ENCODE measurements at places on chromosomes 13 and 19.

GRCh38 chr13:73902296-73902695 is 231.9 kb downstream of the KLF12 start:
- no peak for DNase-seq

DNA sequence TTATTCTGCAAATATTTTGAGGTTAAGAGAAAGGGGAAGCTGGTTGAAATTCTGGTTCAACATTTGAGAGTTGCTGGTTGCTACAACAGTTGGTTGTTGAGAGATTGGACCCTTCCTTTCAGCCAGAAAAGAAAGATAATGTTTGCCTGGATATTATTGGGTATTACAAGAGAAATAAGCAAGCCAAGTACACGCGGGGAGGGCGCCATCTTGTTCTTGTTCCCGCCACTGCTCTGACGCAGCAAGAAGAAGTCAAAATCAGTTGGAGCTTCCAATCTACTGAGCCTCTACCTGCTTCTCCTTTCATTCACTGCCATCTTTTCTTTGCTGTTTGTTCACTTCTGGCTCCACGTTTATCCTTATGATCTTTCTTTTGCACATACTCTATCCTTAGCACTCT is 18.4 kb downstream of the BSPH1 start:
- no peak for DNase-seq

GRCh38 chr19:944663-945241 is 18.9 kb downstream of the ARID3A start:
- no peak for DNase-seq

DNA sequence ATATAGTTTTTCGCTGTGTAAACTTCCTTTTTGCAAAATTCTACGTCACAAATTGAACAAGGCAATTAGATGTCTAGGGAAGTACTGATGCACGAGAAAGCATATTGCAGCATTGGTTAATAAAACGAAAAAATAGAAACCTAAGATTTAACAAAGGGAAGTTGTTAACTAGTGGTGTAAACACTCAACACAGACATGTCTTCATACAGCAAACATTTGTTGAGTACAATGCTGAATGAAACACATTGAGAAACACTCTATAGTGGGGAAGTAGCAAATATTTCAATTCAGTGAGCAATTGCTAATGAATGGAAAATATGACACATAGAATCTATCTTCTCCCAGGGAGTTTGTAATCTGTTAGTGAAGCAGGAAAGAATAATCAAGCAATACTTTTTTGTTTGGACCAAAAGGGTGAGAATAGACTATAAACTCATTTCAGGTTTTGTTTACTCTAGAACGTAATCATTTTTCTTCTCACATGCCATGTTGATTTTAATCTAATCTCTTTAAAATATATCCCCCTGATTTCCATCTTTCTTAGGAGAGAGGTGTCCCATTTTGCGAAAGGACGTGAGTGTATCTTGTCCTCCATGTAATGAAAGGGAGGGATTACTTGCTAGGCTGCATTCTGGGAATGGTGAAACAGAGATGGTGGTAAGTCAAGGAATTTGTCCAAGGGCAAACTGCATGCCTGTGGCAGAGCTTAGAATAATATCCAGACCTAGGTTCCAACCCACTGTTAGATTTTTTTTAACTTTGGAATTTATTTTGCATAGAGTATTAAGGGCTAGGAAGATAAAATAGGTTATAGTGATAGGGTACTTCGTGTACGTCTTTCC is 1.7 kb upstream of the ANKRD10 start:
- no peak for DNase-seq

DNA sequence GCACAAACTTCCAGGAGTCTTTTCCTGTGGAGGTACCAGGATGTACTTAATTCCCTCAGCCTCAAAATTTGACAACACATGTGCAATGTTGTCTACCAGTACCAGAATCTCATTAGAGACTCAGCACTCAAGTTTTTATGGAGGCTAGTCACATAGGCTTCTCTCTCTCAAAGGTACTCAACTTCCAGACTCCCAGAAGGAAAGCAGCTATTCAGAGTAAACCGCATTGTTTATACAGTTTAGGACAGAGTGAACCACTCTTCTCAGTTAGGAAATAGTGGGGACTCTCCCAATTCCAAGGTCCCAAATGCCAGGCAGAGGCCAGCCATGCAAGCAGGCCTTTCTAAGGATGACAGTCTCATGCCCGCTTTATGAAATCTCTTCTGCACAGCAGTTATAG is 8.5 kb upstream of the C1QTNF9B start:
- no peak for DNase-seq

DNA sequence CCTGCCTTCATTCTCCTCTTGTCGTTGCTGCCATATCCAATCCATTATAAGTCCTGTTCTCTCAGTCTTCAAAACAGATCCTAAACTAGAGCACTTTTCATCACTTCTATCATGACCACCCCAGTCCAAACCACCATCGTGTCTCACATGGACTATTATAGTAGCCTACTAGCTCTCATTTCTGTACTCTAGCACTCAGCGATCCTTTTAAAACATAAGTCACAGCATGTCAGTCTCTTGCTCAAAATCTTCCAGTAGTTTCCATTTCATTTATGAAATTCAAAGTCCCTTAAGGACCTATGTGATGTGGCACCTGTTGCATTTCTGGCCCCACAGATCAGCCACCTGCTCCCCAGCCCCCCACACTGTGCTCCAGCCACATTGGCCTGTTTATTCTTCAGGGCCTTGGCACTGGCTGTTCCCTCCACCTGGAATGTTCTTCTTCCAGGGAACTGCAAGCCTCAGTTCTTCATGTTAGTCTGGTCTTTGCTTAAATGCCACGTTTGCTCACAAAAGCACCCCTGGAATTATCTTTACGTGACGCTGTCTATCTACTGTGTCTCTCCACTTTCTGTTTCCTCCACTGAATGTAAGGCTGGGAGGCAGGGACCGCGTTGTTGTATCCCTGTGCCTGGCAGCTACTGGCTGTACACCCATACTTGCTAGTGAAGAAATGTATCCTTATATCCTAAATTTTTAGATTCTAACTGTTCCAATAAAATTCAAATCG is 64.3 kb downstream of the MBNL2 start:
- no peak for DNase-seq

- DNase-seq: no peak
These were observed 70.5 kb downstream of the ZNF568 start for GRCh38 chr19:36986601-36987000.

GRCh38 chr13:77062097-77062496 is 35.1 kb upstream of the FBXL3 start:
- no peak for DNase-seq

DNA sequence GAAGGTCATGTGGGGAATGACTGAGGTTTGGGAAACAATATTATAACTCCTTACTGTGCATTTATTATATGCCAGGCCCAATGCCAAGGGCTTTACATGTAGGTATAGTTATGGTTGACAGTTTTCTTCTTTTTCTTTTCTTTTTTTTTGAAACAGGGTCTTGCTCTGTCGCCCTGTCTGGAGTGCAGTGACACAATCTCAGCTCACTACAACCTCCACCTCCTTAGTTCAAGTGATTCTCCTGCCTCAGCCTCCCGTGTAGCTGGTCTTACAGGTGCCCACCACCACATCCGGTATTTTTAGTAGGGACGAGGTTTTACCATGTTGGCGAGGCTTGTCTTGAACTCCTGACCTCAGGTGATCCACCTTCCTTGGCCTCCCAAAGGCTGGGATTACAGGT is 13.8 kb downstream of the RTN2 start:
- DNase-seq: no peak

DNA sequence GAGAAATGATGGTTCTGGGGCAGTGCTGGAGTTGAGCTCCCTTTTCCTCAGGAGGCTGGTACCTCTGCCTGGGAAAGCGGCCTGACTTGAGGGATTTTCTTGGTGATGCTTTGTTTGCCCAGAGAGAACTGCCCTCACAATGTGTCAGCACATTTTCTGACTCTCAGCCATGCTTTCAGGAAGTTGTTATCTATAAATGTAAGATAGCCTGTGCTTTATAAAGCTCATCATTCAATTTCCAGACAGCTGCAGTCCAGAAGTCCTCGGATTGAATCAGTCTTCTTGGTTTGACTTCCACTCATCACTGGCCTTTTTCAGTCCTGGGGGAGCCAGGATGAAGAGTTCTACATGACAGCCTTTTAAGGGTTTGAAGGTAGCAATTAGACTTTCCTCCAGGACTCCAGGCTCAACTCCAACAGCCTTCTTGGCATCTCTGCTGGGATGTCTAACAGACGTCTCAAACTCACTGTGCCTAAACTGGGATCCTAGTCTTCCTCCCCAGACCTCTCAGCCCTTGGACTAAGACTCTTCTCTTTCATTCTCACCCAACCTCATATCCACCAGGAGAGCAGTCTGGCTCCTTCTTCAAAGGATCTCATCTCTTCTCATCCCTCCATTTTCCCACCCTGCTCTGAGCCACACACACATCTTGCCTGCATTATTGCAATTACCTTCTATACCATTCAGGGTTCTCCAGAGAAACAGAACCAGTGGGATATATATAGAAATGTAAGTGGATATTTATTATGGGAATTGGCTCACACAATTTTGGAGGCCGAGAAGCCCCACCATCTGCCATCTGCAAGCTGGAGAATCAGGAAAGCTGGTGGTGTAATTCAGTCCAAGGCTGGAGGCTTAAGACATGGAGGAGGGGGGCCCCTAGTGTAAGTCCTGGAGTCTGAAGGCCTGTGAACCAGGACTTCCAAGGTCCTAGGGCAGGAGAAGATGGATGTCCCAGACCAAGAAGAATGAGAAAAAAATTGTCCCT is 13.1 kb downstream of the ERICH6B start:
- no peak for DNase-seq

- no peak for DNase-seq
These were observed 8.1 kb upstream of the ERICH6B start for GRCh38 chr13:45623516-45624090.

DNA sequence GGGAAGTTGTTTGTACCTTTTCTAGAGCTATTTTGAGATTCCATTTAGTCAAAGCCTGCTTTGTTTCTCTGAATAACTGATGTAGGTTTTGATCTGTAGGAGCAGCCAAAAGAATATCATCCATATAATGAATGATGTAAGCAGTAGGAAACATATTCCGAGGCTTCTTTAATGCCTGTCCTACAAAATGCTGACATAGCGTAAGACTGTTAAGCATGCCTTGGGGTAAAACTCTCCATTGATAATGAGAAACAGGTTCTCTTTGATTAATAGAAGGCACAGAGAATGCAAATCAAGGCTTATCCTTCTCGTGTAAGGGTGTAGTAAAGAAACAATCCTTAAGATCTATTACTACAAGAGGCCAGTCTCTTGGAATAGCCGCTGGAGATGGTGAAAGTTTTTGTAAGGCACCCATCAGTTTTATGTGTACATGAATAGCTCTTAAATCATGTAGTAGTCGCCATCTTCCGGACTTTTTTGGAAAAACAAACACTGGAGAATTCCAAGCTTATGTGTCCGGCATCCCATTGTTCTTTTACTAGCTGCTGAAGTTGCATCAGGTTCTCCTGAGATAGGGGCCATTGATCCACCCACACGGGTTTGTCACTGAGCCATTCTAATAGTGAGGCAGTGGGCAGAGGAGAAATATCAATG is 13.5 kb downstream of the FPR3 start:
- no peak for DNase-seq

DNA sequence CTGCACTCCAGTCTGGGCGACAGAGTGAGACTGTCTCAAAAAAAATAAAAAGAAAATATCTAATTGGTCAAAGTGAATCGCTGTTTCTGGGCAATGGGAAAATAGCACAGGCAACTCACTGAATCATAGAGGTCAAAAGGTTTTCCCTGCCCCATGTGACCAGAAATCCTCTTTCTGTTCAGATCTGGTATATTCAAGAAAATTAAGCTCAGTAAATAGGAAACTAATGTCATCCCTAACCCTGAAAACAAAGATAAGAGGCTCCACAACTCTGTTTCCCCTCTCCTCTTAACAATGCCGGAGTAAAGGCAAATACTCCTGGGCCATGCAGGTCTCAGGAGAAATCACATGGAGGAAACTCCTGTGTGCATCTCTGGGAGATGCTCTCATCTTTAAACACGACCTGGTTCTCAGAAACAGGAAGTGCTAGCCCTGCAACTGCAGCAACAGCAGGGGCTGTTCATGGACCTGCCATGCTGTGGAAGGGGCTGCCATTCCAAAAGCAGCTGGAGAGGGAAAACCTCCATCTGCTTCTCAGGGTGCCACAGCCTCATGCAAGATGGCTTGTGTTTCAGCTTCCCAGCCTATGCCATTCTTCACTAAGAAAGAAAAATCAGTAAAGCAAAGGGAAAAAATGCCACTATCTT is 47.5 kb upstream of the SLC7A9 start:
- no peak for DNase-seq

- no peak for DNase-seq
These were observed 870 bp downstream of the ZNF442 start for GRCh38 chr19:12364391-12365235.

- no peak for DNase-seq
These were observed 127.6 kb upstream of the GPC6 start for GRCh38 chr13:93098972-93099371.

DNA sequence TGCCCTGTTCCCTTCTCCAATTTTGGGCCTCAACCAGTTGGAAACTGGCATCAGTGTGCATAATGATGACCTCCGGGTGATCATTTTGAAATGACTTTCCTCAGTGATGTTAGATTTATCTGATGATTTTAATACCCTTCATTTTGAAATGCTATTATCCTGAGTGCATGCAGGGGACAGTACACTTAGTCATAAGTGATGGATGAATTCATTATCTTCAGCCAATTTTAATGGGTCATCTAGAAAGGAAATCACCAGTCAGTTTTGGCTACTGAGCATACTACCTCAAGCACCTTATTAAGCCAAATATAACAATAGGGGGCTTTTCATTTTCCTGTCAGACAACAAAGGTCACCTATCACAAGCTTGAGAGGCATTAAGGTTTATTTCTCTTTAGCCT is 118.5 kb upstream of the MIR17HG start:
- no peak for DNase-seq

GRCh38 chr19:57052081-57052480 is 67.7 kb upstream of the USP29 start:
- no peak for DNase-seq

GRCh38 chr19:45526143-45526542 is 18.9 kb downstream of the VASP start:
- DNase-seq: no peak

GRCh38 chr13:110894086-110894485 is 20.8 kb downstream of the ANKRD10 start:
- no peak for DNase-seq

DNA sequence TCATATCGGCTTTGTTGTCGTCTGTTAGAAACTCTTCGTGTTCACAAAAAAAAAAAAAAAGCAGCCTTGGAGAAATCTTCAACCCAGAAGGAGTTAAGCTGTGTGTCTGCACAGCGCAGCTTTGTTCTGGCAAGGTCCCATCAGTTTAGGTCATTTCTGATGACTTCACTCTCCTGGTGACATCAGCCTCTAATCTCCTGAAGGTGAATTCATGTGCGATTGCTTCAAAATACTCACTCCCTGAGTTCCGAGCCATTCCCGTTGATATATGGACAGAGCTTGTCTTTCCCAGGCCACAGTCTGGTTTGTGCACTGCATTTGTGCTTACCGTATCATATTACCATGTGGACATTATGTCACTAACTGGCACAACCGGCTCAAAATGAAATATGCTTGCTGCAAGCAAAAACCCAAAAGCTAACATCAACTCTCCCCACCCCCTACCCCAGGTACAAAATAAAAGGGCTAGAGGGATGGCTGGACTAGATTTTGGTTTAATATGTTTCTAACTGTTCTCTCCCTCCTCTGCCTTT is 342.4 kb downstream of the KCNRG start:
- no peak for DNase-seq

GRCh38 chr13:69947582-69947981 is 160.0 kb upstream of the ATXN8OS start:
- DNase-seq: no peak

- no peak for DNase-seq
These were observed 545 bp downstream of the NACC1 start for GRCh38 chr19:13118424-13119193.
